CD4-positive, alpha-beta T cell treated with Interleukin-17A for 1 hour (primary cell): ENCODE measurements at places on chromosomes 6 and 20.

- no peak for DNase-seq
Observed at GRCh38 chr6:134425513-134425912, 107.6 kb upstream of the SGK1 start.

GRCh38 chr20:44171775-44172571 is 15.0 kb downstream of the JPH2 start:
- no peak for DNase-seq

DNA sequence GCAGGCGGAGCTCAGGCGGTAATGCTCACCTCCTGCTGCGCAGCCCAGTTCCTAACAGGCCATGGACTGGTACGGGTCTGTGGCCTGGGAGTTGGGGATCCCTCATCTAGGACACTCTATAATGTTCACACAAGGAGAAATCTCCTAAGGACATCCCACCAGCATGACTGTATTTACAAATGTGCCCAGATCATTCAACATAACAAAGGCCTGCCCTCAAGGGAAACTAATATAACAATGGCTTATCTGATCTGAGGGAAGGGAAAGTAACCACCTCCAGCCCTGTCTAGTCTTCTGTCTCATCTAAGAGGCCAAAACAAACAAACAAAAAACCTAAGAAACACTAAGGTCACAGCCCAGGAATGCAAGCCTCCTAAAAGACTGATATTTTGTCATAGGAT is 232.8 kb downstream of the RNGTT start:
- no peak for DNase-seq

DNA sequence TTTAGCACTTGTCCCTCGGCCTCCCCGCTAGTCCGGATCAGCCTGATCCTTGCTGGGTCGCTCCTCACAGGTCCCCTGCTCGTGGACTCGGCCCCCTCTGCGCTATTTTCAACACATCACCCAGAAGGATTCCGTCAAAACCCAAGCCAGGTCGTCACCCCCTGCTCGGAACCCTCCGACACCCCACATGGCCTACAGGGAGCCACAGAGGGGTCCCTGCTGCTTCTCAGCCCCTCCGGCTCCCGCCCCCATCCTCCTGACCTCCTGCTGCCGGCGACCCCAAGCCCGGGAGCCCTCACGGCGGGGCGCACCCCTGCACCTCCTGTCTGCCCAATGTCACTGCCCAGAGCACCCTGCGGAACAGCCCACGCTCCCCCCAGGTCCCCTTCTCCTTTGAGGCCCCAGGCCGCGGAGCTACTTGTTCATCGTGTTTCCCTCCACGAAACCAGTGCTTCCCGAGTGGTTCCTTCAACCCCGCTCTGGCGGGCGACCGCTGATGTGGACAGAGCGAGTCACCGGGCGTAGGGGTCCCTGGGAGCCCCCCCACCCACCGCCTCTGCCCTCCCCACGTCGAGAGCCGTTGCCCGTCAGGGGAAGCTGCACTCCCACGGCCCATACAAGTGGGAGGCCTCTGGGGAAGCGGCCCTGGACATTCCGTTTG is 638 bp upstream of the MYL9 start:
- no peak for DNase-seq

- DNase-seq = no peak
Observed at GRCh38 chr6:128558021-128558420, 37.6 kb upstream of the PTPRK start.

DNA sequence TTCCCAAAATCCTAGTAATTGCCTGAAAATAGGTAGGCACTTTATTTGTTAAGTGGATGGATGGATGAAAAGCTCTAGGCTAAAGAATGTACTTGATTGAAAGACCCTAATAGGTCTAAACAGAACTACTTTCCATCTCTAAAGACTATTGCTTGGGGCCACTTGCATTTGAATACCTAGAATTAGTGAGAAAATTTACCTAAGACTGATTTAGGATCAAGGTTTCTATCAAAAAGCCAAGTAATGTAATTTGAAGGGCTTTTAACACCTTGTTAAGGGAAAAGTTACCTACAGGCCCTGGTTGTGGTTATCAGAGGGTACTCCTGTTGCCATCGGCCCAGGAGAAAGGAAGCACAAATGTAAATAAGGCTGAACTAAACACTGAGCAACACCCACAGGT is 580.7 kb downstream of the LMBRD1 start:
- no peak for DNase-seq

DNA sequence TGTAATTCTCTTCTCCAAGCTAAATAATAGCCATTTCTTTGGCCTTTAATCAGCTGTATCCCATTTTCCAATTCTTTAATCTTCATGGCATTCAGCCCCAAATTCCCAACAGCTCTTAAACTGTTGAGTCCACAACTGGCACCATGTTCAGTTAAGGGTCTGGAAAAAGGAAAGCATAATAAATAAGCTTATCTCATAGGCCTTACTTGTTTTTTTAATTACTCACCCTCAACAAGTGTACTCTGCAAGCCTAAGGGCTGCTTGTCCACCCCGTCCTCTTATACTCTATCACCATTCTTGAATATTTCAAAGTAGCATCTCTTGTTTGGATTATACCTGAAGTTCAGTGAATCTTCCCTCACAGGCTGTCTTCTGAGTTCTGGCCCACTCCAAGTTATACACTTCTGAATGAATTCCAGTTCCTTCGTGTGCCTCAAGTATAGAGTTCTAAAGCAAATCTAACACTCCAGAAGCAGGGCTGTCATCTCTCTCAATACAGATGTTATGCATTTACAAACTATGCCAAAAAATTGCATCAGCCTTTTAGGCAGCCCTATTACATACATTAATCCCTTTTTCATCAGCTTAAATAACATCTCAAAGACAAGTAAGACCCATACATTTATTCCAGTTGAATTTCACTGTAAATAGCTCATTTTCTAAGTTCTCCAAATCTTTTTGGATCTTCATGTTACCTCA is 98.7 kb downstream of the COL21A1 start:
- no peak for DNase-seq

- no peak for DNase-seq
Observed at GRCh38 chr20:51586005-51586440, 43.5 kb upstream of the NFATC2 start.

DNA sequence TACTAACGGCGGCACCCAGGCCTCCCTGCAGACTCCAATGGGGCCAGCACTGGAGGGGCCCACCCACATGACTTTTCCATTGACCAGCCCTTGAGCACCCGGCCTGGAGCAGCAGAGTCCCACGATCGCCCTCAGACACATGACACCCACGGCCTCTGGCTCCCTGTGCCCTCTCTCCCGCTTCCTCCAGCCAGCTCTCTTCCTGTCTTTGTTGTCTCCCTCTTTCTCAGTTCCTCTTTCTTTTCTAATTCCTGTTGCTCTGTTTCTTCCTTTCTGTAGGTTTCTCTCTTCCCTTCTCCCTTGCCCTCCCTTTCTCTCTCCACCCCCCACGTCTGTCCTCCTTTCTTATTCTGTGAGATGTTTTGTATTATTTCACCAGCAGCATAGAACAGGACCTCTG is 26.1 kb upstream of the FANCE start:
- no peak for DNase-seq

DNA sequence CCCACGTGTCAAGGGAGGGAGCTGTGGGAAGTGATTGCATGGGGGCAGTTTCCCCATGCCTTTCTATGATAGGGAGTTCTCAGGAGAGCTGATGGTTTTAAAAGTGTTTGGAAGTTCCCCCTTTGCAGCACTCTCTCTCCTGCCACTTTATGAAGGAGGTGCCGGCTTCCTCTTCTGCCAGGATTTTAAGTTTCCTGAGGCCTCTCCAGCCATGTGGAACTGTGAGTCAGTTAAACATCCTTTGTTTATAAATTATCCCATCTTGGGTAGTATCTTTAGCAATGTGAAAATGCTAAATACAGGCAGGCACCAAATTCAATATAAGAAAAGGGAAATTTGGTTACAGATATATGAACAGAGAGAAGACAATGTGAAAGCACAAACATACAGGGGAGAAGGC is 96.4 kb upstream of the EPHA7 start:
- no peak for DNase-seq

GRCh38 chr20:53929974-53930650 is 140.3 kb downstream of the BCAS1 start:
- DNase-seq = no peak

DNA sequence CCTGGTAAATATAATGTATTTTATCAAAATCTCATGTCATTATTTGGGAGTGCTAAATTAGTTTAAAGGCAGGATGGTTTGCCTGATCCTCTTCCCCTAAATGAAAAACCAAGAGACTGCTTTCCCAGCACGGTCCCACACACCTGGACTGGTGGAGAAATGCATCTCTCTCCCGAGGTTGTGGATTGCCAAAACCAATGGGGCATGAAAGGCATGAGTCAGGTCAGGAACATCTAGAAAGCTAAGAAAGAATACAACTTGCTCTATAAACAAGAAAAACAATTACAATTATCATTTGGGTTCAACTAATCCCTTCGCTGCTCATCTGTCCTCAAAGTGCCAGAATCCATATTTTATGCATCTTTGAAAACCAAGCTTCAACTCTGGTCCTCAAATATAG is 308.3 kb upstream of the IRAK1BP1 start:
- DNase-seq = no peak

GRCh38 chr6:69887026-69887425 is 20.7 kb downstream of the COL19A1 start:
- DNase-seq = peak; percentile 25

GRCh38 chr6:47288267-47289090 is 21.2 kb downstream of the TNFRSF21 start:
- no peak for DNase-seq

GRCh38 chr6:153145591-153145990 is 14.5 kb upstream of the RGS17 start:
- DNase-seq = no peak

GRCh38 chr6:37980222-37980595 is 160.7 kb downstream of the ZFAND3 start:
- no peak for DNase-seq

- DNase-seq = no peak
Observed at GRCh38 chr6:109170333-109170732, 75.0 kb downstream of the CEP57L1 start.

DNA sequence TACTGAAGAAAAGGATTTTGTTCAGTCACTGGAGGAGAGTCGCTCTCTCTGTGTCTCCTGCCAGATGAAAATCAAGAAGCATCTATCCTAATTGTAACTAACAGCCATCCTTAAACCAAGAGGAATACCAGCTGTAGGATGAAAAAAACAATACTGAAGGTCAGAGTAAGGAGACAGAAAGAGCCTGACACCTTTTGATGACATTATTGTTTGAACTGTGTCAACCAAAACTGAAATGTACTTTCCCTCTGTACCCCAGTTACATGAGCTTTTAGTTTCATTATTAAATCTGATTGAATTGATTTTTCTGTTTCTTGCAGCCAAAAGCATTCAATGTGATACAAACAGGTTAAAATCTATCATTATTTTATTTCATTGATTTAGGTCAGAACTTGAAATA is 17.2 kb upstream of the BTBD9 start:
- DNase-seq = no peak

DNA sequence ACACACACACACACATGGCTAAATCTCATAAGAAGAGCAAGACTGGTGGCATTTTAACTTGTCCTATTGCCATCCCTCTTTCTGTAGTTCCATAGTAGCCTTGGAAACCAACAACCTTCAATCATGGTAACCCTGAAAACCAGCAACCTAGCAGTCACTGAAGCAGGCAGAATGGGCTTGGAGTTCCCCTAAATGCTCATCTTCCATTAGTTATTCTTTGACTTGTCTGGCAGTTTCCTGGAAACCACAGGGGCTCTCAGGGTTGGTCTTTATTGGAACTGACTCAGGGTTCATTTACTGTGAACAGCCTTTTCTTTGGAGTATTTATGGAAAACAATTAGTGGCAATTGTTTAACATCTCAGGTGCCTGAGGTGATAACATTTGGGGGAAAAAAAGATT is 19.4 kb upstream of the BRPF3 start:
- DNase-seq = no peak

GRCh38 chr6:79564636-79565035 is 27.4 kb upstream of the LCA5 start:
- DNase-seq = no peak

- peak; percentile 3 for DNase-seq
Observed at GRCh38 chr20:63135411-63135810, 80.5 kb downstream of the YTHDF1 start.

GRCh38 chr6:90286884-90287488 is 9.7 kb downstream of the BACH2 start:
- peak; percentile 64 for DNase-seq

DNA sequence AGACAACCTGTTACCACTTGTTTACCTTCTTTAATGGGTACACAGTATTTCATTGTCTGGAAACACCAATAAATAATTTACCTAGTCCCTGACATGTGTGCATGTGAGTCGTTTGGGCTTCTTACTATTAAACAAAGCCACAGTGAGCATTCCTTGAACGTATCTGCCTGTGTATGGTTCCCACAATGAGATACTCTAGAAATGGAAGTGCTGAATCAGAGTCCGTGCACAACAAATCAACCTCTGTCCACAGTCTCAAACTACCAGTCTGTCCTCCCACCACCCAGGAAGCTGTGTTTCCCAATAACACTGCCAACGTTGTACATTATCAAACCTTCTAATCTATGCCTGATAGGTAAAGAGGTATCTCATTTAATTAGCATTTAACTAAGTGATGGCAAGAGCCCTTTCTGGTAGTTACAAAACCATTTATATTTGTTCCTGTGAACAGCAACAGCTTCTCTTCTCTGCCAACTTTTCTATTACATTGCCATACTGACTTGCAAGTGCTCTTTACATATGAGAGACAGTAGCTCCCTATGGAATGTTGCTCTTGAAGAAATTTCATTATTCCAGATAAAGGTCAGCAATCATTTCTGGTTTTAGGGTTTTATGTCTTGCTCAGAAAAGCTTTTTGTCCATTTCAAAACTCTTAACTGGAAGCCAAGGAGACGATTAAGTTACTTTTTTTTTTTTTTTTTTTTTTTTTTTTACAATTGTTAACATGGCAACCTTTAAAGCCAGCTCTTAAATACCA is 14.7 kb downstream of the JAG1 start:
- no peak for DNase-seq

DNA sequence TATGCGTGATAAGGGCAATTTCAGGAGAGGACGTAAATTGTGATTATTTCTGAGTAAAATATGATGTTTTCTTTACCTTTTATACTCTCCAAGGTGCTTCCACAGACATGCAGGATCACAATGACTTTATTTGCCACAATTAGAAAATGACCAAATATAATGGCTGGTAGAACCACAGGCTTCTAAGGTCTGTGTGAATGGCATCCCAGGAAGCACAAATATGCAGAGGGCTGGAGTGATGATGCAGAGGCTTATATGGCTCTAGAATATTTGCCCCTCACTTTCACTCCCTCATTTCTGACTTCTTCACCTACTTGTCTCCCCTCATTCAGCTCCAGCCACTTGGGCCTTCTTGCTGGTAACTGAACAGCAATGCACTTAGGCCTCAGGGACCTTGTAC is 502.1 kb upstream of the MAP3K7 start:
- no peak for DNase-seq

- DNase-seq = no peak
Observed at GRCh38 chr6:64679416-64679815, 1027.6 kb downstream of the EYS start.

- DNase-seq = no peak
Observed at GRCh38 chr6:43775535-43775885, 5.5 kb downstream of the VEGFA start.
